ENCODE measurements at places on chromosomes 7 and 10.

DNA sequence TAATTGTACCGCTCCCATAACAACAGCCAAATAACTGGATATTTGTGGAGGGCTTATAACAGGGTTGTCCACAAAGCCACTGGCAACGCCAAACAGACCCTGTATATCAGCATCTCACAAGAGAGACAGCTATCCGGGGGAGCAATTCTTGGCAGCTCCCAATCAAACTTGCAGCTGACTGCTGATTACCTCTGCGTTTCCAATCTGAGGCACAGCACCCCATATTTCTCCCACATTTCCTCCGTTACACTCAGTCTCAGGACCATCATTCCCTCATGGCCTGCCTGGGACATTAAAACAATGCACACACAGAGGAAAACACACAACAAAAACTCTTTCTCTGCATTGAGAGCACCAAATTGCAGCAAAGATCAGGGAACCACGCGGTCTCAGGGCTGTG lies 67.8 kb upstream of the SDK1 start:
- DNase-seq: no peak

GRCh38 chr7:99619571-99620130 lies 2.9 kb downstream of the ZSCAN25 start:
- DNase-seq: no peak

- DNase-seq: peak; percentile 36
Observed at GRCh38 chr10:119199231-119199992, 8.0 kb upstream of the GRK5 start.

- no peak for DNase-seq
Observed at GRCh38 chr10:112467541-112468075, 20.6 kb downstream of the VTI1A start.

- DNase-seq: no peak
Observed at GRCh38 chr7:143210541-143210940, 11.3 kb upstream of the TAS2R40 start.

DNA sequence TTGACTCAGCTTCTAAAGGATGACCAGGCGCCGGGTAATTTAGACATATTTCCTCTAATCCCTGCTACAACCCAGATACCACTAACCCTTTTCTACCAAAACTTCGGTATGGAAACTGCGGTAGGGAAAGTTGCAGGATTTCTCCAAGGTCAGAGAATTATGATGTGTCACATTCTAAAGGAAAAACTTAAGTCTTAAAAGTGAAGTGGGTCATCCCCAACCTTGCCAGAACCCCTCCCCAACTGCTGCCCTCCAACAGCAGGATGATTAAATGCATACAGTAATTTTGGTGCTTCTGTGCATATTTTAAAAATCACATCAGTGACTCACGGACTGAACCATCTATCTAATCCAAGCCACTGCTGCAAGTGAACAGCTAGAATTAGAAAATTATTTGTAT lies 52.7 kb downstream of the GRB10 start:
- DNase-seq: no peak

Measured in NCI-H226 (cell line).